Esophagus muscularis mucosa (tissue), 4 donors: ENCODE measurements at places on chromosomes 1 and 21. TPM values are rescaled to one million over a fixed set of nuclear protein-coding genes. Genes with fewer than 3 reads are reported as not detected.

Gene CFAP141
- total RNA-seq: not detected

Gene THRAP3
- total RNA-seq: 90.3 TPM

Gene C1orf21
- total RNA-seq: 39.5 TPM

Gene PSMA5
- 29.8 TPM for total RNA-seq

Gene PGLYRP4
- total RNA-seq: not detected

Gene FAM72C
- not detected for total RNA-seq

Gene UBL4B
- total RNA-seq: not detected

Gene SPATA6
- total RNA-seq: 21.9 TPM

Gene FAM177B
- 1.3 TPM for total RNA-seq

Gene ARV1
- total RNA-seq: 21.6 TPM

- H3K27me3 ChIP-seq: no peaks in the 10 kb centered on the region
- H3K4me3 ChIP-seq: no peak overlapping the region
- no peaks in the 10 kb centered on the region for H3K36me3 ChIP-seq
- H3K4me1 ChIP-seq: no peaks in the 10 kb centered on the region
- no peak for DNase-seq
- H3K27ac ChIP-seq: no peak overlapping the region
These were observed 76.0 kb downstream of the FH start for GRCh38 chr1:241443561-241443960.

DNA sequence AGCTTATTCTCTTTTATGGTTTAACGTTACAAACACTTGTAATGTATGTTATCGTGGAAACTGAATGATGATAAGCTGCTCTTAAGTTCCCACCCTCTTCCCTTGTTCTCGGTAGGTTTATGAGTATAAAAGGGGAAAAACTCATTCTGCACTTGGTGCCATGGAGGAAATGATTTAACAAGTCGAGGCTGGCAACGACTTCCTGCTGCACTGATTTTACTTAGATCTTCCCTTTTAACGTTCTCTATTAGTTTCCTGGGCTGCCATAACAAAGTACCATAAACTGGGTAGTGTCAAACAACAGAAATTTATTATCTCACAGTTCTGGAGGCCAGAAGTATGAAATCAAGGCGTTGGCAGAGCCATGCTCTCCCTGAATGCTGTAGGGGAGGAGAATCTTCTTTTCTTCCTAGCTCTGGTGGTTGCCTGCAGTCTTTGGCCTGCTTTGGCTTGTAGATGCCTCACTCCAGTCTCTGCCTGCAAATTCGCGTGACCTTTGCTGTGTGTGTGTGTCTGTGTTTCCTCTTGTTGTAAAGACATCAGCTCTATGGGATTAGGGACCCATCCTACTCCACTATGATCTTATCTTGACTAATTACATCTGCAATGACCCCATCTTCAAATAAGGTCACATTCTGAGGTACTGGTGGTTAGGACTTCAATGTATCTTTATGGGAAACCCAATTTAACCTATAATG lies 26.3 kb downstream of the HUNK start:
- no peaks in the 10 kb centered on the region for H3K4me1 ChIP-seq
- no peak overlapping the region for H3K4me3 ChIP-seq
- no peaks in the 10 kb centered on the region for H3K27me3 ChIP-seq

- H3K4me1 ChIP-seq: peaks cover 72% of the 10 kb centered on the region
- peak overlapping the region; percentile 92 for H3K27ac ChIP-seq
- no peaks in the 10 kb centered on the region for H3K27me3 ChIP-seq
- DNase-seq: no peak
These were observed 1.4 kb downstream of the PTPRF start for GRCh38 chr1:43531906-43532584.

DNA sequence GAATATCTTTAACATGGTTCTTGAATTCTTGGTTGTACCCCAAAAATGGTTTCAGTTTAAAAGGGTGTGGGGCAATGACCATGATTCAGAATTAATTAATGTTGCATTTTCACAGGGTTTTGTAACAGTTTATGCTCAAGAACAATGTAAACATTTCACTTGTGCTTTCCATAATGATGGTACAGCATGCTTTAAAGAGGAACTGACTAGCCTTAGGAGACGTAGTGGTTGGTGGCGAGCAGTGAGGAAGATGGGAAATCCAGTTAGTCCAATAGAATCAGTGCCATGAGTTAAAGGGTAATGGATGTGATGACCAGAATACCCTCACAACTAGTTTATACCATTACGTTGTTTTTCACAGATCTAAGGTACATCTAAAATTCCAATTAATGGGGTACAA lies 138.0 kb downstream of the HS2ST1 start:
- no peak overlapping the region for H3K4me3 ChIP-seq
- H3K27ac ChIP-seq: no peak overlapping the region
- H3K27me3 ChIP-seq: no peaks in the 10 kb centered on the region
- H3K36me3 ChIP-seq: no peaks in the 10 kb centered on the region
- H3K4me1 ChIP-seq: no peaks in the 10 kb centered on the region

- H3K4me3 ChIP-seq: no peak overlapping the region
- peaks cover 41% of the 10 kb centered on the region for H3K36me3 ChIP-seq
- no peaks in the 10 kb centered on the region for H3K27me3 ChIP-seq
- H3K4me1 ChIP-seq: peaks cover 67% of the 10 kb centered on the region
- no peak for DNase-seq
These were observed 7.6 kb downstream of the TAGLN2 start for GRCh38 chr1:159917533-159918351.

- no peaks in the 10 kb centered on the region for H3K36me3 ChIP-seq
- H3K27me3 ChIP-seq: no peaks in the 10 kb centered on the region
- DNase-seq: no peak
These were observed 342.8 kb upstream of the KAZN start for GRCh38 chr1:14255711-14256110.

GRCh38 chr1:59043796-59044195 lies 253.1 kb upstream of the FGGY start:
- H3K27ac ChIP-seq: peak overlapping the region; percentile 37
- no peaks in the 10 kb centered on the region for H3K27me3 ChIP-seq
- DNase-seq: no peak
- no peak overlapping the region for H3K4me3 ChIP-seq
- H3K4me1 ChIP-seq: peaks cover 17% of the 10 kb centered on the region

- DNase-seq: peak; percentile 87
- no peaks in the 10 kb centered on the region for H3K4me1 ChIP-seq
- H3K36me3 ChIP-seq: no peaks in the 10 kb centered on the region
These were observed 24.2 kb downstream of the SLC5A9 start for GRCh38 chr1:48246727-48247126.

GRCh38 chr1:58670181-58670580 lies 29.7 kb downstream of the MYSM1 start:
- peaks cover 99% of the 10 kb centered on the region for H3K36me3 ChIP-seq
- peak overlapping the region; percentile 15 for H3K27ac ChIP-seq
- H3K27me3 ChIP-seq: no peaks in the 10 kb centered on the region
- H3K4me1 ChIP-seq: peaks cover 6% of the 10 kb centered on the region
- no peak overlapping the region for H3K4me3 ChIP-seq
- DNase-seq: no peak

DNA sequence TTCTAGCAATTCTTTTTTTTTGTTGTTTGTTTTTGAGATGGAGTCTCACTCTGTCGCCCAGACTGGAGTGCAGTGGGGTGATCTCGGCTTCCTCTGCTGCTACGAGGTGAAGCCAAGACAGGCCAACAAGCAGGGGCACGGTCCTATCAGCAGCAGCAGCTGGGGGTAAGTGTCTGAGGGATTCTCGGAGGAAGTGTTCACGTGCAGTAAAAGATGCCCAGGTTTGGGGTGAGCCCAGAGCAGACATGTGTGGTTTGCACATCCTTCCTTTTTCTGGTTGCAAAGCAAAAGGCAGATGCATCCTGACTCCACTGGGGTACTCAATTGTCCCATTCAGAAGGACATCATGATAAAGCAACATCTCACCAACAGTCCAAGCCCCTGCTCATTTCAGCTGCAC lies 27.7 kb downstream of the PIGP start:
- H3K27me3 ChIP-seq: no peaks in the 10 kb centered on the region
- H3K27ac ChIP-seq: no peak overlapping the region
- H3K4me1 ChIP-seq: no peaks in the 10 kb centered on the region
- DNase-seq: no peak
- no peak overlapping the region for H3K4me3 ChIP-seq

- no peaks in the 10 kb centered on the region for H3K27me3 ChIP-seq
- peak overlapping the region; percentile 72 for H3K27ac ChIP-seq
- H3K36me3 ChIP-seq: no peaks in the 10 kb centered on the region
- peak overlapping the region; percentile 75 for H3K4me3 ChIP-seq
These were observed 361 bp downstream of the DDAH1 start for GRCh38 chr1:85464497-85465098.

- H3K4me1 ChIP-seq: no peaks in the 10 kb centered on the region
- DNase-seq: no peak
- H3K27ac ChIP-seq: no peak overlapping the region
- no peak overlapping the region for H3K4me3 ChIP-seq
These were observed 354.6 kb upstream of the ADGRL2 start for GRCh38 chr1:81446000-81446669.

DNA sequence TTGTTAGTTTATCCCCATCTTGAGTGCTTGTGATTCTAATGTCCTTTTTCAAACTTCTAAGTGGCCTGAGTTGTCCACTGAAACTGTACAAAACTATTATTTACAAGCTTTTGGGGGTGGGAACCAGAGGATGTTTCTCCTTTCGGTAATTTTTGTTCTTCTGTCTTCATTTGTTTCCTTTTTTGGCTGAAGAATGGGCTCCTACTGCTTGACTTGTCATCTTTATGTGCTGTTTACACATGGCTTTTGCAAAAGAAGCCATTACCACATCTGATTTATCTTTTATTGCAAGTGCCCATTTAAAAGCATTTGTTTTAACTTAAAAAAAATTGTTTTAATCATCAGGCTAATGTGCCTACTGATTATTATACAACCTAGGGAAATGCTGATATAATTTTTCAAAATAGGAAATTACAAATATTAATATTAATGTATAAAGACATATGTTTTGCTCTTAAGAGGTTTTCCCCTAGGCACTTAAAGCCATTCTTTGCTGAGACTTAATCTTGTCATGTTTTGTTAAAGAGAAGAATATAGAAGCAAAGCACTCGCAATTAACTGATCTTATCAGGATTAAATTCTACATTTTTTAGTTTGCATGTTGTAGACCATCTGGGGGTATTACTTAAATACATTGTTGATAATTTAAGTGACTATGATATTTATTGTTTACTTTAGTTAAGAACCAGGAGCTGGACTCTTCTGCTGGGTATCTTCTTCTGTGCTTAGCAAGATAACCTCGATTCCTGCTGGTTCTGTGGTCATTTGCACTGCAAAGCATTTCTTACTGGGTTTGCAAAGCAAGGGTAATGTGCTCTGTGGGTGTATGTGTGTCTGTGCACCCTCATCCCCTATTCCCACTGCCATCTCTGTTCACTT lies 40.1 kb downstream of the TMEM200B start:
- H3K27ac ChIP-seq: no peak overlapping the region
- DNase-seq: no peak
- no peaks in the 10 kb centered on the region for H3K27me3 ChIP-seq
- no peak overlapping the region for H3K4me3 ChIP-seq
- H3K4me1 ChIP-seq: no peaks in the 10 kb centered on the region

GRCh38 chr1:214581785-214582184 lies 21.2 kb upstream of the CENPF start:
- DNase-seq: no peak
- no peaks in the 10 kb centered on the region for H3K36me3 ChIP-seq
- no peak overlapping the region for H3K27ac ChIP-seq
- no peaks in the 10 kb centered on the region for H3K27me3 ChIP-seq
- H3K4me3 ChIP-seq: no peak overlapping the region

DNA sequence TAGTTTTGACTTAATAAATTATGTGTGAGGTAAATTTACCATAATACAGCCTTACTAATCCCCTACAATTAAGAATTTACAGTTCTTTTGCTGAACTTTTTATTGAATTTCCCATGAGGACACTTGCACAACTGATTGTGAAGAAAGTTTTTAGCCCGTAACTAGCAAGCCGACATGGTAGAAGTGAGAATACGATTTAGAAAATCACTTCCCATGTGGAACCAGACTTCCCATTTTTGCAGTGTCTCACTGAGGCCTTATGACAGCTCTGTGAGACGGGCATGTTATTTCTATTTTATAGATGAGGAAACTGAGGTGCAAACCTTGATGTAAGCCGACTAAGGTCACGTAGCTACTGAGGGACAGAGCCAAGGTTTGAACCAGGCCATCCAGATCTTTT lies 32.5 kb upstream of the LMO4 start:
- no peak overlapping the region for H3K27ac ChIP-seq
- no peak overlapping the region for H3K4me3 ChIP-seq
- no peak for DNase-seq
- no peaks in the 10 kb centered on the region for H3K27me3 ChIP-seq
- no peaks in the 10 kb centered on the region for H3K4me1 ChIP-seq

GRCh38 chr1:207949571-207950195 lies 38.8 kb upstream of the CD34 start:
- H3K27me3 ChIP-seq: no peaks in the 10 kb centered on the region
- no peaks in the 10 kb centered on the region for H3K36me3 ChIP-seq
- no peak for DNase-seq
- H3K4me1 ChIP-seq: no peaks in the 10 kb centered on the region
- no peak overlapping the region for H3K4me3 ChIP-seq

DNA sequence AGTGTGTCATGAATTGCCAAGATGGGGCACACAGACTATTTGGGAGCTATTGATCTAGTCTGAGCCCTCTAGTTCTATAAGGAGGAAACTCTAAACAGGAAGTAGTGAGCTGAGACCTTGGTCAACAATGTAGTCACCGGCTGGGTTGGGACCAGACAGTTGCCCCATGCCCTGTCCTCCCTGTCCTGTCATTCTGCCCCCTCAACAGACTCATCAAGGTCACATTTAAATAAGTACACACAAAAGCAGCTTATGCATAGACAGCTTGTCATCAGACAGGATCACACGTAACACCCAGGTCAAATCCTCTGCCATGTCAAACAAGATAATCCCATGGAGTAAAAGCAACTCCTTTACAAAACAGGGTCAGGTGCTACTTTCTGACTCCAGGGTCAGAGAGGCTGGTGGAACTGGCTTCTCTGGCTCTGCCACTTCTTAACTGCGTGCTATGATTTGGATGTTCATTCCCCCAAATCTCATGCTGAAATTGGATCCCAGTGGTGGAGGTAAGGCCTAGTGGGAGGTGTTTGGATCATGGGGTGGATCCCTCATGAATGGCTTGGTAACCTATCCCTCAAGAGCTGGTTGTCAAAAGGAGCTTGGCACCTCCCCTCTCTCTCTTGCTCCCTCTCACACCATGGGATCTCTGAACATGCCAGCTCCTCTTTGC lies 128.9 kb downstream of the HIVEP3 start:
- H3K4me1 ChIP-seq: no peaks in the 10 kb centered on the region
- no peaks in the 10 kb centered on the region for H3K36me3 ChIP-seq
- no peak overlapping the region for H3K27ac ChIP-seq
- H3K27me3 ChIP-seq: no peaks in the 10 kb centered on the region
- DNase-seq: no peak
- H3K4me3 ChIP-seq: no peak overlapping the region
